ENCODE measurements at places on chromosomes 6 and 20. TPM values are rescaled to one million over a fixed set of nuclear protein-coding genes. Genes with fewer than 3 reads are reported as not detected.

- H3K4me3 ChIP-seq = no peak overlapping the region
- no peaks in the 10 kb centered on the region for H3K27me3 ChIP-seq
- no peak overlapping the region for H3K27ac ChIP-seq
- no peaks in the 10 kb centered on the region for H3K4me1 ChIP-seq
- peaks cover 28% of the 10 kb centered on the region for H3K36me3 ChIP-seq
Measured at GRCh38 chr6:134980846-134981245, 30.9 kb upstream of the ALDH8A1 start.

The TAAR9 gene
- not detected for total RNA-seq

DNA sequence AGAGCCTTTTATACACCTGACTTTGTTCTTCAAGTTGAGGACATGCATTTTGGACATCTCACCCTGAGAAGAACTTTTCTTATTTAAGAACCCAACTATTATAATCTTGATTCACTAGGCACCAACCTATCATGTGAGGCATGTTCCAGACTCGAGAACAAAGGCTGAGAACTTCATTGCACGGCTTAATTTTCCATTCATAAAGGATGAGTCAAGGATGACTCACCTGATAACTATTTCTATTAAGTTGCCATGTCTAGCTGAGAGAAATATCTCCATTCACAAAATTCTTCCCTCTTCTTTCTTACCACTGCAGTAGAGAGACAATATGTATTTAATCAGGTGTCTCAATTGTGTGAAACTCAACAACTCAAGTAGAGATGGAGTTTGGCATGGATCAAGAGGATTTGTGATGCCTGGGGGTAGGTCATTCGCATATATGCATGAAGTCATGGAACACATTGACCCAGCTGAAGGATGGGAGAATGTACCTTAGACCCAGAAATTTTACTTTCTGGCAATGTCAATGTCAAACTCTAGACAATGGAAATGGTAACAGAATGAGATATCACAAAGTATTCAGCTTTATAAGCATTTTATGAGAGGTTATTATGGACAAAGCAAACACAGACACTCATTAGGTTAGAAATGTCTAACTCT, 208.7 kb upstream of the PRND start:
- H3K36me3 ChIP-seq = no peaks in the 10 kb centered on the region
- peak overlapping the region; percentile 32 for H3K27ac ChIP-seq
- H3K4me3 ChIP-seq = no peak overlapping the region
- H3K4me1 ChIP-seq = peaks cover 18% of the 10 kb centered on the region

GRCh38 chr6:395432-396125, 4.0 kb downstream of the IRF4 start:
- H3K4me3 ChIP-seq = no peak overlapping the region
- H3K27ac ChIP-seq = no peak overlapping the region
- H3K36me3 ChIP-seq = peaks cover 7% of the 10 kb centered on the region
- peaks cover 23% of the 10 kb centered on the region for H3K4me1 ChIP-seq

GRCh38 chr6:109305028-109305427, 77.2 kb downstream of the CD164 start:
- no peak for DNase-seq
- H3K4me1 ChIP-seq = no peaks in the 10 kb centered on the region
- no peaks in the 10 kb centered on the region for H3K27me3 ChIP-seq
- no peaks in the 10 kb centered on the region for H3K36me3 ChIP-seq
- no peak overlapping the region for H3K4me3 ChIP-seq

DNA sequence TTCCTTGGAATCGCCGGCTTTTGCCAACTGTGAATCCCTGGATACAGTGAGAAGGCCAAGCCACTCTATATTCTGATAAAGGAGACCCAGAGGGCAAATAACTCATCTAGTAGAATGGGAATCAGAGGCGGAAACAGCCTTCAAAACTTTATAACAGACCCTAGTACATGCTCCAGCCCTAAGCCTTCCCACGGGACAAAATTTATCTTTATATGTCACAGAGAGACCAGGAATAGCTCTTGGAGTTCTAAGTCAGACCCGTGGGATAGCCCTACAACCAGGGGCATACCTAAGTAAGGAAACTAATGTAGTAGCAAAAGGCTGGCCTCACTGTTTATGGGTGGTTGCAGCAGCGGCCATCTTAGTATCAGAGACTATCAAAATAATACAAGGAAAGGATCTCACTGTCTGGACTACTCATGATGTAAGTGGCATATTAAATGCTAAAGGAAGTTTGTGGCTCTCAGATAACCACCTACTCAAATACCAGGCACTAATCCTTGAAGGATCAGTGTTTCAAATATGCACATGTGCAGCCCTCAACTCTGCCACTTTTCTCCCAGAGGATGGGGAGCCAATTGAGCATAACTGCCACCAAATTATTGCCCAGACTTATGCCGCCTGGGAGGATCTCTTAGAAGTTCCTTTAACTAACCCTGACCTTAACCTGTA, 29.5 kb downstream of the CEP85L start:
- no peak overlapping the region for H3K4me3 ChIP-seq
- H3K36me3 ChIP-seq = peaks cover 2% of the 10 kb centered on the region
- DNase-seq = no peak
- H3K4me1 ChIP-seq = peaks cover 15% of the 10 kb centered on the region
- no peak overlapping the region for H3K27ac ChIP-seq

DNA sequence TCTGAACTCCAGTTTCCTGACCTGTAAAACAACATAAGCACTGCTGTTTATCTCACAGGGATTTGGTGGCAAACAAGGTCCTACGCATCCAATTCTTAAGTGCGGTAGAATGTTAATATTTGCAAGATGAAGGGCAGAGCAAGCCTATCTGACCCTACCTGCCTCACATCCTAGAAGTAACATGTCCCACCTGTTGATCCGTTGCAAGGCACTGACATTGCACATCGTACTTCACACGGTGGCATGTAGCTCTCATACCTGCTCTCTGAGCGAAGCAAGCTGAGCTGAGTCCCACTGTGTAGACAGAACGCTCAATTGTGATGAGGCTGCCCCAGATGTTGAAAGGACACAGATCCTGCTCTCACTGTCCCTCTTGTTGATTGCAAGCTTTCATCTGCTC, 154.7 kb upstream of the PDE10A start:
- peaks cover 2% of the 10 kb centered on the region for H3K4me1 ChIP-seq
- H3K27me3 ChIP-seq = peaks cover 24% of the 10 kb centered on the region

The BYSL gene
- total RNA-seq = 19.7 TPM

The CST7 gene
- not detected for total RNA-seq

- DNase-seq = no peak
- peaks cover 23% of the 10 kb centered on the region for H3K27me3 ChIP-seq
- no peaks in the 10 kb centered on the region for H3K4me1 ChIP-seq
- H3K36me3 ChIP-seq = peaks cover 1% of the 10 kb centered on the region
- H3K27ac ChIP-seq = no peak overlapping the region
Measured at GRCh38 chr6:36267731-36268477, 2.0 kb upstream of the PNPLA1 start.

DNA sequence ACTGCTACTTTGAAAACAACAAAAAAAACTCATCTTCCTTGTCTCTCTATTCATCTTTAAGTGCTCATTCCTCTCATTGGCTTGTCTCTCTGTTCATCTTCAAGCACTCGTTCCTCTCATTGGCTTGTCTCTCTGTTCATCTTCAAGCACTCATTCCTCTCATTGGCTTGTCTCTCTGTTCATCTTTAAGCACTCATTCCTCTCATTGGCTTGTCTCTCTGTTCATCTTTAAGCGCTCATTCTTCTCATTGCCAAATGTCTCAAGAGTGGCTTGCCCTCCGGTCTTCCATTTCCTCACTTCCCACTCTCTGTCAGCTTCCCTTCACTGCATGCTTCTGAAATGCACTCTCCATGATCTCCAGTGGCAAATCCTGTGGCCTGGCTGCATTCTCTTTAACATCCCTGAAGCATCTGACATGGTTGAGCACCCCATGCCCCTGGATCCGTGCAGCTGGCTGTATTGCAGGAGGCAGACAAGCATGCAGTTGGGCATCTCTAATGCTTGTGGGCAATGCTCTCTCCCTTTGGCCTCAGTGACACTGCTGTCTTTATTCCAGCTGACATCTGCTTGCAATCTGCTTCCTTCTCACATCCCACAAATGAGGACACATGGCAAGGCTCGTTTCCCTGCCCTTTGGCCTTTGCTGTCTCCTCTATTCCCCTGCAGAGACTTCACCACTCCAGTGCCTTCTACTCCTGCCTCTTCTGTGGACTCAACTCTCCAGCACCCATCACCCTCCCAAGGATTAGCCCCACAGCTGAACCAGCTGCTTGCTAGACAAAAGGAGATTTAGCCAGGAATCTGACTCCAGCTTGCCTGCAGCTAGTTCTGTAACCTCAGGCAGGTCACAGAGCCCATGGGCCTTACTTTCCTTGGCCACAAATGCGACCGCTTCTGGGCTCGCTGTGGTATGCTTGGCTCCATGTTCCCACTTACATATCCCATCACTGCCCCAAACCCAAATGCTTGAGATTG, 143.2 kb upstream of the SNX9 start:
- DNase-seq = no peak
- no peaks in the 10 kb centered on the region for H3K27me3 ChIP-seq
- no peak overlapping the region for H3K4me3 ChIP-seq
- peaks cover 6% of the 10 kb centered on the region for H3K4me1 ChIP-seq
- no peak overlapping the region for H3K27ac ChIP-seq
- peaks cover 2% of the 10 kb centered on the region for H3K36me3 ChIP-seq

DNA sequence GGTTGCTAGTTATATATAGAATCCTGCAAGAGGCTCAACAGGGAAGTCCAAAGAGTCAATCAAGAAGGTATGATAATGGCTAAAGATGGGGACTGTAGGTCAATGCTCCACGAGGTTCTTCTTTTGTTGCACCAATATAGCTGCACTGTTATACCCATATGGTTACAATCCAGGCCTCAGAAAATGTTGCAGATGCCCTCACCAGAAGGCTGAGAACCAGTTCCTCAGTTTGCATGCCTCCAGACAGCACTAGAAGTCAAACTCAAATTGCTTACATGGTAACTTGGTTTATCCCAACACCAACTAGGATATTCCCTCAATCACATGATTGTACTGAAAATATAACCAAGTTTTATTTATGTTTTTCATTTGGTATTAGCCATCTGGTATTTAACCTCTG, 12.1 kb downstream of the EEF1A1 start:
- H3K4me1 ChIP-seq = no peaks in the 10 kb centered on the region
- peaks cover 5% of the 10 kb centered on the region for H3K36me3 ChIP-seq
- no peak for DNase-seq
- H3K27ac ChIP-seq = no peak overlapping the region
- H3K4me3 ChIP-seq = no peak overlapping the region
- no peaks in the 10 kb centered on the region for H3K27me3 ChIP-seq

The C6orf58 gene
- not detected for total RNA-seq

DNA sequence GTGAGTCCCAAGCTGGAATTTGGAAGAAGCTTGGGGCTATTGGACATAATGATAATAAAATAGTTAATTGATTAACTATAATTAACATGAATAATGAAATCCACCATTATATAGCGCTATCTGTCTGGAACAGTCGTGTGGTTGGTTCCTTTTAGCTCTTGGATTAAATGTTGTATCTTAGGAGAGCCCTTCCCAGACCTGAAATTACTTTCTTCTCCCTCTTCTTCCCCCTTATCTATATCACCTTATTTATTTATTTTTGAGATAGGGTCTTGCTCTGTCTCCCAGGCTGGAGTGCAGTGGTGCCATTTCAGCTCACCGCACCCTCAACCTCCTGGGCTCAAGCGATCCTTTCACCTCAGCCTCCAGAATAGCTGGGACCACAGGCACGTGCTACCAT, 64.6 kb downstream of the NCOA3 start:
- H3K36me3 ChIP-seq = peaks cover 4% of the 10 kb centered on the region
- H3K4me3 ChIP-seq = no peak overlapping the region
- peaks cover 51% of the 10 kb centered on the region for H3K4me1 ChIP-seq
- DNase-seq = no peak

- peaks cover 4% of the 10 kb centered on the region for H3K4me1 ChIP-seq
- no peaks in the 10 kb centered on the region for H3K36me3 ChIP-seq
- no peak for DNase-seq
- no peak overlapping the region for H3K4me3 ChIP-seq
- no peak overlapping the region for H3K27ac ChIP-seq
Measured at GRCh38 chr6:31386977-31387376, 16.4 kb upstream of the MICA start.

DNA sequence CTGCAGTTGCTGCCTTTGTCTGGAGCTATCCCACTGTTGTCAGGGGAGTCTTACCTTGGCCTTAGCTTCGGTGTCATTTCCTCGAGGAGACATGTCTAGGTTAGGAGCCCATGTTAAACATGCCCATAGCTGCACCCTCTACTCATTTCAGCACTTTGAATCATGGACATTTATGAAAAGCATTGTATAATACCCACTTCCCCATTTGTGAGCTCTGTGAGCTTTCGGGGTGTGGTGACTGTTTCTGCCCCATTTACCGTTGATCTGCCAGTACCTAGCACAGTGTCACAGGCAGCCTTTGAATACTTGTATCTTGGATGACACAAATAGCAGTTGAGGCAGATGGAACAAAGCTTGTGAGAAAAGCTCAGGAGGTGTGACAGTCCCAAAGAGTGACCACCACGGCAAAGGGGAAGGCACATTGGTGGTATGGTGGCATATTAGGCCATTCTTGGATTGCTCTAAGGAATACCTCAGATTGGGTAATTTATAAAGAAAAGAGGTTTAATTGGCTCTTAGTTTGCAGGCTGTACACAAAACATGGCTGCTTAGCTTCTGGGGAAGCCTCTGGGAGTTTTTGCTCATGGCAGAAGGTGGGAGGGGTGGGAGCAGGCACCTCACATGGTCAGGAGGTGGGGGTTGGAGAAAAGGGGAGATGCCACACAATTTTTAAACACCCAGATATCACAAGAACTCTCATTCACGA, 42.0 kb downstream of the JARID2 start:
- H3K4me3 ChIP-seq = no peak overlapping the region
- H3K36me3 ChIP-seq = no peaks in the 10 kb centered on the region
- H3K27me3 ChIP-seq = no peaks in the 10 kb centered on the region
- H3K4me1 ChIP-seq = peaks cover 36% of the 10 kb centered on the region
- DNase-seq = no peak
- H3K27ac ChIP-seq = no peak overlapping the region
